ENCODE measurements at places on chromosomes 13 and 19. TPM values are rescaled to one million over a fixed set of nuclear protein-coding genes. Genes with fewer than 3 reads are reported as not detected.

ERICH6B gene
- 2.2 TPM for polyA plus RNA-seq

GRCh38 chr19:43624933-43625332 is 5.5 kb upstream of the ZNF428 start:
- DNase-seq = no peak

GRCh38 chr13:74203576-74203975 is 69.4 kb upstream of the KLF12 start:
- DNase-seq = peak; percentile 38

GRCh38 chr13:105611424-105611823 is 924.0 kb downstream of the EFNB2 start:
- DNase-seq = peak; percentile 25

GRCh38 chr19:51375504-51376221 is 3.2 kb upstream of the NKG7 start:
- DNase-seq = no peak

GRCh38 chr13:94335761-94336526 is 143.5 kb downstream of the DCT start:
- DNase-seq = no peak

GRCh38 chr13:107209824-107210722 is 642.1 kb upstream of the ARGLU1 start:
- DNase-seq = peak; percentile 21

HIF3A gene
- 211 TPM for polyA plus RNA-seq

DNA sequence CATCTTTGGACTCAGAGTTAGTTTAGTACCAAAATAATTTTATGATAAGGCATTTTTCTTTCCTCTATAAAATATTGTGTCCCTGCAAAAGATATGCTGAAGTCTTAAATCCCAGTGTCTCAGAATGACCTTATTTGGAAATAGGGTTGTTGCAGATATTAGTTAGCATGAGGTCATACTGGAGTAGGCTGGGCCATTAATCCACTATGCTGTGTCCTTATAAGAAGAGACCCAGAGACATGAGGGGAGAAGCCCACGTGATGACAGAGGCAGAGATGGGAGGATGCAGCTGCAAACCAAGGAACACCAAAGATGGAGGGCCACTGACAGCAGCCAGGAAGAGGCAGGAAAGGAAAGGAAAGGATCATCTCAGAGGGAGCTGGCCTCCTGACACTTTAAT is 6.4 kb downstream of the POGLUT2 start:
- no peak for DNase-seq

GRCh38 chr13:44307255-44307654 is 66.4 kb upstream of the SERP2 start:
- DNase-seq = no peak

DNA sequence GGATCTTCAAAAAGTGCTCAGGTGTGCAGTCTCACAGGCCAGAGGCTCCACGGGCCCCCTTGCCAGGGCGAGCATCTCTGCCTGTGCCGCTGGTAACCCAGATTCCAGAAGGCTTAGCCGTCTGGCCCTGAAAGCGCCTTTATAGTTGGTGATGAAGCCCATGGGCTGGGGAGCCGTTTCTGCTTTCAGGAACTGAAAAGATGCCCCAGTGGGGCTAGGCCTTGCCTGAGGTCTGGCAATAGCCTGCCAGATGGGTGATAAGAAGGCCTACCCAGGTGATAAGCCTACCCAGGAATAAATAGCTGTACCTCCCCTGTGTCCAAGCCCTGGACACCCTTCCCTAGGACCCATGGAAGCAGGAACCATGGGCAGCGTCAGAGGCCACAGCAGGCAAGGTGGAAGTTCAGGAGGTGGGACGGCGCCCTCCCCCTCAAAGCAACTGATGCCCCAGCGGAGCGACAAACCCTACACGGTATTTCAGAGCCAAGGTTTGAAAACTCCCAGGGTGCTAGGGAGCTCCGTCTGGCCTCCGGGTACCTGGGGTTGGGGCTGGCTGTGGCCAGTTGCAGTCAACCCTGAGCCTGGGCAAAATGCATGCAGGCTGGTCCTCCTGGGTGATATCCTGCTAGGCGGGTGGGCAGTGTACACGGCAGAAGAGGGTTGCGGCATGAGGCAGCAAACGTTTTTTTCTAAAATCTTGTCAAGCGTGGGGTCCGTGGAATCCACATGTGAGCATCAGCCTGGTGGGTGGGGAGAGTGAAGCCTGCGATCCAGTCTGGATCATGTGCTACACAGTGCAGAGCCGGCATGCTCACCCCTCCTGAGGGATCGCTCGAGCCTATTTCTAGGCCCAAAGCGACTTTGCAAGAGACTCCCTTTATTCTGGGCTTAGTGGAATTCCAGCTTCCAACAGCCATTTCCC is 45.3 kb downstream of the ACTN4 start:
- DNase-seq = no peak

- no peak for DNase-seq
Observed at GRCh38 chr13:109724603-109725002, 61.8 kb downstream of the IRS2 start.

- DNase-seq = no peak
Observed at GRCh38 chr19:48644355-48644754, 1.6 kb downstream of the CA11 start.

DNA sequence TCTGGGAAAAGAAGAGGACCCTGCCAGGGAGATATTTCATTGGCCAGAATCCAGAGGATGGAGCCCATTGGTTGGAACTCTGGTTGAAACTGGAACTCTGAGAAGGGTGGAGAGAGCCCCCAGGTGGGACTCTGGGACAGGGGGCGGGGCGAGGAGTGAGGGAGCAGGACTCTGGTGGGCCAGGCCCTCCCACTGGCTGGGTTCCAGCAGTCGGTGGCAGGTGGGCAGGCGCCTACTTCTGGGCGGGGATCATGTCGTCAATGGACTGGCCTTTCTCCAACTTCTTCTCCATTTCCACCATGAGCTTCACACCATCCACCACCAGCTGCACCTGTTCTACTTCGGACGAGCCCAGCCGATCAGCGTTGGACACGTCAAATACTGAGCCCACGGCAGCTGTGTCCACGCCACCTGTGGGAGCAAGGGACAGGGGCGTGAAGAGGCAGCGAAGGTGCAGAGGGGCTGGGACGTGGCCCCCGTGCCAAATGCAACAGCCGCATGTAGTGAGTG is 16.1 kb downstream of the CKM start:
- peak; percentile 69 for DNase-seq

EPSTI1 gene
- polyA plus RNA-seq = 3.0 TPM

GRCh38 chr19:45163751-45164460 is 3.1 kb upstream of the NKPD1 start:
- no peak for DNase-seq

DNA sequence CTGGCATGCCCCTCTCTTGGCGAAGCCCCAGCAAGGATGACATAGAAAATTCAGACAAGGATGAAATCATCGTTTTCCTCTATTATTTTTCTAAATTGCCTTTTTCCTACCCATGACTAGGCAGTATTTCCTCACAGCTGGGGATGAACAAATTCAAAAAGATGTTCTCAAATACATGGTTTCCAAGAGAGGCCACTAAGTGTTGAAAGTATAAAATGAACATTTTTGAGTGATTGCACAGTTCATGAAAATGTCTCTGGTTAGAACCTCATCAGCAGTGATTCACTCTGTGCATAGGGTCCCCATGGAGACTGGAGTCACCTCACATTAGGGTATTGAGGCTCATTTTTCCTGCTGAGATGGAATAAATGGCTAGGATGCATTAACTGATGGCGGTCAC is 373.7 kb downstream of the DNAJC15 start:
- peak; percentile 74 for DNase-seq

SIGLEC8 gene
- not detected for polyA plus RNA-seq

- DNase-seq = no peak
Observed at GRCh38 chr13:51950722-51951121, 60.5 kb downstream of the ATP7B start.

DNA sequence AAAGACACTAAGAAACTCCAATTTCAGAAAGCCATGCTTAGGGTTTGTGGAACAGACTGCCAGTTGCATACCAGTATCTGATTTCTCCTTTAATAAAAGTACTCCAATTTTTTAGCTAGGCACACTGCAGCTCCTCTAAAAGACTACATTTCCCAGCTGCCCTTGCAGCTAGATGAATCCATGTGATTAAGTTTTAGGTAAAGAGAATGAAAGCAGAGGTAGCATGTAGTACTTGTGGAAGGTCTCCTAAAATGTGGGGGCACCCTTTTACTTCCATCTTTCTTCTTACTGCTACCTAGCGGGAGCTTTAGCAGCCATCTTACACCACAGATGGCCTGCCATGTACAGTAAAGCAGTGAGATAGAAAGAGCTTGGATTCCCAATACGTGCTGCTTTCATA is 33.0 kb upstream of the TSC22D1 start:
- DNase-seq = no peak

ZNF112 gene
- polyA plus RNA-seq = 5.2 TPM

DNA sequence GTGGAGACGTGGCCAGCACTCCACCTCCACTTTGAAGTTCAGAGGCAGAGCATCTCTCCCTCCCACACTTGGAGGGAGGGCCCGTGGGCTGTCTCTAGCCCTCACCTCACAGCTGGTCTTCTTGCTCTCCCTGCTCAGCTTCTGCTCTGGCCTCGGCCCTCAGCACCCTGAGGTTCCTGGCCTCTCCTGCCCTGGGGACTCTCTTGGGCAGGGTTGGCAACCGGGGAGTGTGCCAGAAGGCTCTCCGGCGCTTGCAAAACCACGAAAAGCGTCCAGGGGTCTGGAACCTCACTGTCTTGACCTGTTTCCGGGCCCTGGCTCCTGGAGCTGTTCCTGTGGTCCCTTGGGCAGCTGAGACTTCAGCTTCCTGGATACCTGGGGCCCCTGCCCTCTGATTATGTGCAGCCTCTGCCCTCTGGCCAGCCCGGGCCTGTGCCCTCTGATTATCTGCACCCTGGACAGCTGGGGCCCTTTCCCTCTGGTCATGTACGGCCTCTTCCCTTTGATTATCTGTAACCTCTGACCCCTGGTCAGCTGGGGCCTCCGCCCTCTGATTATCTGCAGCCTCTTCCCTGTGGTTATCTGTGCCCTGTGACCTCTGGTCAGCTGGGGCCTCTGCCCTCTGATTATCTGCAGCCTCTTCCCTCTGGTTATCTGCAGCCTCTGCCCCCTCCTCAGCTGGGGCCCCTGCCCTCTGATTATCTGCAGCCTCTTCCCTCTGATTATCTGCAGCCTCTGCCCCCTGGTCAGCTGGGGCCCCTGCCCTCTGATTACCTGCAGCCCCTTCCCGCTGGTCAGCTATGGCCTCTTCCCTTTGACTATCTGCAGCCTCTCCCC is 2.1 kb downstream of the CCDC8 start:
- no peak for DNase-seq

DNA sequence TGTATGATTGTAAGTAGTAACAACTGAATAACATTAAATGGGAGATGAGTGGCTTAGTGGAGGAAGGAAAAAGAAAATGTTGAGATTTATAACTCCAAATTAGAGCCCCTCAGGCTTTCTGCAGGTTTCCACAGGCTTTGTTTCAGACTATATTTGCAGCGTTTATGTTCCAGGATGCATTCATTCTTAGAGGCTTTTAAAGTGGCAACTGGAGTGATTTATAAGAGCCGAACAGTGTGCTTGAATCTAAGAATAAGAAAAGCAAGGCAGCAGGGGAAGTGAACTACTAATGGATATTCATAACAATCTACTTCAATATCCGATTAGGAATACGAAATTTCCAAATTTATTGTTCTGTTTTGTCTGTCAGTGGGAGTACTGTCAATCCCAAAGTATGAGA is 91.0 kb downstream of the UFM1 start:
- DNase-seq = no peak

FCAR gene
- 0.26 TPM for polyA plus RNA-seq

LILRA2 gene
- polyA plus RNA-seq = 0.80 TPM

BCKDHA gene
- 15.1 TPM for polyA plus RNA-seq

DNA sequence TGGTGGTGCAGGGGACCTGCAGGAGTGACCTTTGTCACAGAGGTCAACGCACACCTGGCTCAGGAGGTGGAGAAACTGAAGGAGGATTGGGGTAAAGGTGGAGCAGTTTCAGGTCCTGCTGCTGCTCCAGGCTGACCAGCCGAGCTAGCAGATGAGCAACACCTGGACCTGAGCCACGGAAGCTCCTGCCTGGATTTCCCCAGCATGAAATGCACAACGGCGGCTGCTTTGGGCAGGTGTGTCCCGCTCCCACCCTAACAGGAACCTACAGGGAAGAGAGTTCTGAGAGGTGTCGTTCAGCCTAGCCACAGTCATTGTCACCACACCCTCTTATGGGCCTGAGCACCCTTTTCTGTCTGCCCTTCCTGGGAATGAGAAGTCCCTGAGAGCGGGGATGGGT is 15.7 kb upstream of the CD177 start:
- DNase-seq = no peak

DNA sequence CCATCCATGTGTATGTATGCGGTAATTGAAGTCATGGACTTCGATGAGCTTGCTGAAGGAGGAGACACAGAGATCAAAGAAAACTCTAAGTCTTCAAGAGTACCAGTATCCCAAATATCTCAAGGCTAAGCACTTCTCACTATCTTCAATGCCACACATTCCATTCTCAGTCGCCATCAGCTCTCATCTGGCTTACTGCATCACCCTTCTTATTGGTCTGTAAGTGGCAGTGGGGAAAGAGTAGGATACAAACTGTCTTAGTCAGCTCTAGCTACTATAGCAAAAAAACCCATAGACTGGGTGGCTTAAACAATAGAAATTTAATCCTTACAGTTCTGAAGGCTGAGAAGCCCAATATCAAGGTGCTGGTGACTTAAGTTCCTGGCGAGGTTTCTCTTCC is 218.7 kb downstream of the POSTN start:
- DNase-seq = no peak

KLK12 gene
- not detected for polyA plus RNA-seq

DNA sequence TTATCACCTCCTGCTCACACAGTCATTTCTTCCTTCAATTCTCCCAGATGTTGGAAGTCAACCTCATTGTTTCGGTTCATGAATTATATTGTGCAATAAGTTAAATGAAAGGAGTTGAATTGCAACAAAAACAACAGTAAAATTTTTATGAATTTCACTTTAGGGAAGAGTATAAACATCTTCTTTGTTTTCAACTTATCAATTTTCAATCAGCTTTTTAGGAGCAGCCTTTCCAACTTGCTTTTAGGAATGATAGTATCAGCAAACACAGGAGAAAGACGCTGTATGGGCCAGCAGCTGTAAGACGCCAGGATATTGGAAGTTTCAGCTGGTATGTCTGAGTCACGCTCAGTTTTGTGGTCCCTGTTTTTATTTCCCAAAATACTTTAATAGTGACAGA is 132.5 kb upstream of the ARGLU1 start:
- no peak for DNase-seq

VSTM1 gene
- not detected for polyA plus RNA-seq

GRCh38 chr13:37049810-37050209 is 9.7 kb downstream of the SUPT20H start:
- DNase-seq = no peak

GRCh38 chr19:1252821-1253513 is 4.6 kb downstream of the MIDN start:
- DNase-seq = no peak

MYPOP gene
- 3.4 TPM for polyA plus RNA-seq

DNA sequence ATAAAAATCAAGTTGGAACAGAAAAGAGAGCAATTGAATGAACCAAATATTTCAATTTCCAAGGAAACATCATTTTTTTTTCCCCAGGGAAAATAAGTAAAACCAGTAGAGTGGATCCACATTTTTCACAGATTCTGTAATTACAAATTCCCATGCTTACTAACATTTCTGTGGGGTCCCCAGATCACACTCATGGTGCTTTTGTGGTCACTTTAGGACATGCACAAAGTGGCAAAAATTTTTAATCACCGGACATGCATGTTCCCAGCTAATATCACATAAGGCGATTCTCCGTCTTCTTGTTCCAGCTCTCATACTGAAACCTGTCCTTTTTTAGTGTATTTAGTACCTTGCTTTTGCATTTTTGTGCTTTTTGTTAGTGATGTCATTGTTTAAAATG is 748.2 kb upstream of the SLITRK1 start:
- no peak for DNase-seq

GRCh38 chr19:50344661-50345318 is 15.6 kb upstream of the KCNC3 start:
- no peak for DNase-seq

IL4I1 gene
- polyA plus RNA-seq = 1.2 TPM

Data from muscle of back (tissue), 13 donors.